Stimulated activated CD4-positive, alpha-beta T cell treated with anti-CD3 and anti-CD28 coated beads, Interleukin-12 subunit alpha, Interleukin-12 subunit beta, amount 100 ng/mL, for 24 hours (primary cell): ENCODE measurements at places on chromosomes 7 and 10.
A peak's percentile ranks its signal among the peaks of the same experiment; 100 is the strongest.

DNA sequence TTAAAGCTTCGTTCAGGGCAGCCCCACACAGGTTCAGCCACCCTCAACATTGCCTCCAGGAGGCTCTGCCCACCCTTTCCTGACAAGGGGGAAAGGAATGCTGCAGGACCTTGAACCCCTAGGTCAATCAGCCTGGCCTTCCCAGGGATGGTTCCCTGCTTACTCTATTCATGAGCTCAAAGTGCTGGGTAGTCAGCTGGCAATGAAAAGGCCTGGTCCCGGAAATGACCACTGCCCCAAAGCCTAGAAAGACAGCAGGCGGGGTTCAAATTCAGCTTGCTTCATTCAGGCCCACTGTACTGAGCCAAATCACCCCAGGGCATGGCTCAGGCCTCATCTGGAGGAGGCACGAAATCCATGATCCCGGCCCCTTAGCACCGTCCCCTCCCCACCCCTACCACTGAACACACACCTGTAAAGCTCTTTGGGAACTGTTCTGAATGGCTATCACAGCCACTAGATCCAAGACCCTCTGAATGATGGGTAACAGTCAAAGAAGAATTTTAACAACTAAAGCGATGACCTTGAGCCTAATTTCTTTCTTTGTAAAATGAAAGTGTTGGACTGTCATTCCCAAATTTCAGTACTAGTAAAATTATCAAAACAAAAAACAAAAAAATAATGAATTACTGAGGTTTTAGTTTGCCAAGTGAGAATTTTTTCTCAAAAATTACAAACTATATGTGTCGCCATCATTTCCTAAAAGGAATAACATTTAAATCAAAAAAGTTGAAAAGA lies 1.0 kb downstream of the URGCP start:
- no peak for DNase-seq

DNA sequence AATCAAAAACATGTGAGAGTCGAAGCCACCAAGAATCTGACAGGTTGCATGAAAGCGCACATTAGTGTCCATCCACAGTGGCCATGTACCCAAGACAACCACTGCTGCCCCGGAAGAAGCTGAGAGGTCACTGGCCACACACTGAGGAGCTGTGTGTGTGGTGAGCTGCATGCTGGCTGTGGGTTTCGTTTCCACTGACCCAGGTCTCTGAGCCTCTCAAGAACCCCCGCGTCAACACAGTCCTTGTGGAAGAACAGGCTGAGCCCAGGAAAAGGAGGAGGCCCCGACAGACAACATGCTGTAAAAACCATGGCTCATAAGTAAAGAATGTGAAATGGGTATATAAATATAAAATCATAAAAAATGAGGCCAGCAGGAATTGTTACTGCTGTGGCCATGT lies 8.2 kb downstream of the VIPR2 start:
- DNase-seq, result no peak

DNA sequence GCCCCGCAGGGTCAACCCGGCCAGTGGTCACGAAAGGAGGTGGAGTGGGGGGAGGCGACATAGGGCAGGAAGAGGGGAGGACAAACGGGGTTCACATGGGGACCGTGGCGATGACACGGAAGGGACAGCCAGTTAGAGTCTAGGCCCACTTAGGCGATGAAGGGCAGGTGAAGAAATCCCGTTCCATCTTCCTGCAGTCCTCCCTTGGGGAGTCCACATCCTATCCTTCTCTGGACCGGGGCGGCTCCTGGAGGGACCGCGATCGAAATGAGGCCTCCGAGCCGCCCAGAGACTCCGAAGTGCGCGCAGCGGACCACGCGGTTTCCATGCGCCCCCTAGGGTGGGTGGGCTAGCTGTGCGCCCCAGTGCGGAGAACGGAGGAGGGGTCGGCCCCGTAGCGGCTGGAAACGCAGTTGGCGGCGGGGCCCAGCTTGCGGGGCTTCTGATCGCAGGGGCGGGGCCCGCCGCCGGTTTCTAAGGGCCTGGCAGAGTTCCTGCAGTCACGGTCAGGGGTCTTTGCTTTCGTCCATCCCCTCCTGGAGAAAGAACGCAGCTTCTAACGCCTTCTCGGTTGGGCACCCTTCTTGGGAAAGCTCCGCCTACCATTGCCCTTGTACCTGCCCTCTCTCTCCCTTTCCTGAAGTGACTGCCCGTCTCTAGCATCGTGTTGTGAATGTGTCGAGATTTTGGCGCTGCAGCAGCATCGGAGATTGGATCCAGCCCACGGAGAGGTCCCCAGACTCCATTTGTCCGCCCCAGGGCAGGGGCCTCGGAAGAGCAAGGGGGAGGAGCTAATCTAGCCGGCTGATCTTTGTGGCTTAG lies 17.9 kb upstream of the TMEM225B start:
- DNase-seq, result peak; percentile 29

- DNase-seq, result no peak
Observed at GRCh38 chr10:81885491-81885890, 10.5 kb downstream of the NRG3 start.

DNA sequence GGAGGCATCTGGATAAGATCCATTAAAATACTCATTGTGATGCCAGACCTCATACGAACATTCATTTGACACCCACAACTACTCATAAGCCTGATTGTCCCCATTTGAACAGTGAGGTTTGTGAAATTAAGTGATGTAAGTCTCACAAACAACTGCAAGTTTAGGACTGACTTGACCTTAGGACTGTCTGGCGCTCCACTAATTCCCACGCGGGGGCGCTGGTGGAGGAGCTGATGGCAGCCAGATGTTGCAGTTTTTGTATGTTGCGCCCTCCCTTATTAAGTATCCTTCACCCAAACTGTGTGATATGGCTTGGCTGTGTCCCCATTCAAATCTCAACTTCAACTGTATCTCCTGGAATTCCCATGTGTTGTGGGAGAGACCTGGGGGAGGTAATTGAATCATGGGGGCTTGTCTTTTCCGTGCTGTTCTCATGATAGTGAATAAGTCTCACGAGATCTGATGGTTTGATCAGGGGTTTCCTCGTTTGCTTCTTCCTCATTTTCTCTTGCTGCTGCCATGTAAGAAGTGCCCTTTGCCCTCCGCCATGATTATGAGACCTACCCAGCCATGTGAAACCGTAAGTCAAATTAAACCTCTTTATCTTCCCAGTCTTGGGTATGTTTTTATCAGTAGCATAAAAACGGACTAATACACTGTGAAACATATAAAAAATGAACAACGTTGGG lies 20.3 kb upstream of the TIAL1 start:
- DNase-seq, result no peak

GRCh38 chr10:3689871-3690510 lies 95.0 kb downstream of the KLF6 start:
- no peak for DNase-seq

GRCh38 chr10:72694476-72695369 lies 2.8 kb downstream of the MCU start:
- DNase-seq, result no peak

DNA sequence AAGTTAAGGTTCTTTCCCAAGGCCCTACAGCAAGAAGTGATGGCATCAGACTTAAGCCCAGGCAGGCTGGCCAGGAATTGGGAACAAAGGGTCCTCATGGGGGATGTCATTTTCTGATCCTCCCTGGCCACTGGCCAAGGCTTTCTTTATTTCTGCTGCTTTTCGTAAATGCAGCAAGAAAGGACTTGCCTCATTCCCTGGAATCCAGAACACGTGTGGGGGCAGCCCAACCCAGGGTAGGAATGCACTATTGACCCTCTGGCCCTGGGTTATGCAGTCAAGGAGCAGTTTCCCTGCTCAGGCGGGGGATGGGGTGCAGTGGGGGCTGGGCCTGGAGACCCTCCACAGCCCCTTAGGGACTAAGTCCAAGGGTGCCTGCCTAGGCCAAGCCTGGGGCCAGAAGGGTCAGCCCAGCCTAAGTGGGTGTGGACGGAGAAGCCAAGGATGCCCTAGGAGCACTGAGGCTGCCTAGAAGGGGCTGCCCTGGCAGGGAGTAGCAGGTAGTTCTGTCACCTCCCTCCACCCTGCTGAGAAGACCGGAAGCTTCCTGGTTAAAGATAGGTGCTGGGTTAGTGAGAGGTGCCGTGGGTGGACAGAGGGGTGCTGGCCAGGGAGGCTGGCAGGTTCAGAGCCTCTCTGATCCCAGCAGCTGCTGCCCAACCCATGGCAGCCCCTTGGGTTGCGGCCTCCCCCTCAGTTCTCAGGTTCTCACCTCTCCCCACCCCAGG lies 179.2 kb downstream of the SH3PXD2A start:
- DNase-seq, result no peak

DNA sequence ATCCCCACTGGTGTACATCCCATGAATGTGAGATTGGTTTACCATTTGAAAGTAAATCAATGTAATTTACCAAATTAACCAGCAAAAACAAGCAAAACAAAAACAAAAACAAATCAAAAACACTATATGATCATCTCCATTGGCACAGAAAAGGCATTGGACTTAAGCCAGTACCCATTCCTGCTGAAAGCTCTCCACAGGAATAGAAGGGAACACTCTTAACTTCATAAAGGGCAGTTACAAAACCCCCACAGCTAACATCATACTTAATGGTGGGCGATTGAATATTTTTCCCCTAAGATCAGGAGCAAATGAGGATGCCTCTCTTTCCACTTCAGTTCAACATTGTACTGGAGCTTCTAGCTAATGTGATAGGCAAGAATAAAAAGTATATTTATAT lies 34.1 kb downstream of the PRKG1 start:
- no peak for DNase-seq

GRCh38 chr7:141280100-141280499 lies 206.2 kb downstream of the TMEM178B start:
- no peak for DNase-seq

GRCh38 chr10:62019013-62019684 lies 117.7 kb downstream of the ARID5B start:
- DNase-seq, result no peak

DNA sequence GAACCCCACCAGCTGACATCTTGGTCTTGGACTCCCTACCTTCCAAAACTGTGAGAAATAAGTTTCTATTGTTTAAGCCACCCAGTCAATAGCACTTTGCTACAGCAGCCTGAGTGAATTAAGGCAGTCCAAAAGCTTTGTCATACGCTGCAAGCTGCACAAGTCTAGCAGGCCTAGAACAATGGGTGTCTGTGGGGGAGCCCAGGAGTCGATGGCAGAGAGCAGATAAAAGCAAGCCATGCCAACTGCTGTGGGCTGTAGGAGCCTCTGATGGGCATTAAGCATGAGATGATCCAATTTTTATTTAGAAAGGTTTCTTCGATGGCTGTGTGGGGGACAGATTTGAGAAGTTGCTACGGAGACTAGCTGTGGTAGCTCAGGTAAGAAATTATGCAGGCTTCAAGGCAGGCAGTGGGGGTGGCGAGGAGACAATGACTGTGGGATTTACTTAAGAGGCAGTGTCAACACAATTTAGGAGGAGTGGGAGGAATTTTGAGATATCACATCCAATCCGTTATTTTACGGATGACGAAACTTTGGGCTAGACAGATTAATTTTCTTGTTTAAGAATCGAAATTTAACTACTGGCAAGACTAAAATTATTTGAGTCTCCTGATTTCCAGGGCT lies 110.4 kb downstream of the NRCAM start:
- DNase-seq, result no peak

- no peak for DNase-seq
Observed at GRCh38 chr7:30521532-30521931, 16.9 kb upstream of the GGCT start.

DNA sequence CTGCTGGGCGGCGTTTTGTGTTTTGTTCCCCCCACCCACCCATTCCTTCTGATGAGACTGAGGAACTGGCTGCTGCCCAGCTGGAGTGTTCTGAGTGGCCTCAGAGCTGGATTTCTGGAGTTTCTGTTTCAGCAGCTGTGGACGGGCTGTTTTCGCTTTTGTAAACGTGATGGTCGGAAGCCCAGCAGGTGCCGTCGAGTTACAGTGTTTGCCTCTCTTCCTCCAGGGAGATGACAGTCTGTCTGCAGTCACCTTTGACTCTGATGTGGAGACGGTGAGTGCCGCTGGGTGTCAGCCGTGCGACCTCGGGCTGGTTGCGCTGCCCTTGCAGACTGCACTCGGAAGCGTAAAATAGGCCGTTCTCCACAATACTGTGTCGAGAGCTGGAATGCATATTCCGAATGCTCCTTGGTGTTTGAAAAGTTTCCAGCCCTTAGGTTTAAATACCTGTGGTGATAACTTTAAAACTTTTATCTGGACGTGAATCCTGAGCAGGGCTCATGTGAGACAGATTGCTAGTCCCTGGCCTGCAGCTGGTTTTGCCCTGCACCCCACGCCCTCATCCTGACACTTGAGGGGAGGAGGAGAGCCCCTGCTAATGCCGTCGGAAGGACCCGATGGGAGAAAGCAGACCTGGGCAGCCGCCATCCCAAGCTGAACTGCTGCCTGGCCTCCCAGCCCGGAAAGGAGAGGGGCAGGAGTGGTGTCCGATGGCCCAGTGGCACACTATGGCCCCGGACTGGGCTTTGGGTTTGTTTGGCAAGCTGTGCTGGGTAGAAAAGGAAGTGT lies 8.3 kb downstream of the IQCE start:
- DNase-seq, result no peak

DNA sequence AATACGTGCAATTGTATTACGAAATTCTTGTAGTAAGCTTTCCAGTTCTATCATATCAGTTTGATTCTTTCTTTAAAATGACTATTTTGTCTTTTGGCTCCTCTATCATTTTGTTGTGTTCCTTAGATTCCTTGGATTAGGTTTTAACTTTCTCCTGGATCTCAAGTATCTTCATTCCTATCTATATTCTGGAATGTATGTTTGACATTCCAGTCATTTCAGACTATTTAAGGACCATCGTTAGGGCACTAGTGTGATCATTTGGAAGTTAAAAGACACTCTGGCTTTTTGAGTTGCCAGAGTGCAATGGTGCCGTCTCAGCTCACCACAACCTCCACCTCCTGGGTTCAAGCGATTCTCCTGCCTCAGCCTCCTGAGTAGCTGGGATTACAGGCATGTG lies 45.7 kb upstream of the SFTPD start:
- no peak for DNase-seq

- no peak for DNase-seq
Observed at GRCh38 chr10:88896994-88897853, 17.2 kb downstream of the STAMBPL1 start.

DNA sequence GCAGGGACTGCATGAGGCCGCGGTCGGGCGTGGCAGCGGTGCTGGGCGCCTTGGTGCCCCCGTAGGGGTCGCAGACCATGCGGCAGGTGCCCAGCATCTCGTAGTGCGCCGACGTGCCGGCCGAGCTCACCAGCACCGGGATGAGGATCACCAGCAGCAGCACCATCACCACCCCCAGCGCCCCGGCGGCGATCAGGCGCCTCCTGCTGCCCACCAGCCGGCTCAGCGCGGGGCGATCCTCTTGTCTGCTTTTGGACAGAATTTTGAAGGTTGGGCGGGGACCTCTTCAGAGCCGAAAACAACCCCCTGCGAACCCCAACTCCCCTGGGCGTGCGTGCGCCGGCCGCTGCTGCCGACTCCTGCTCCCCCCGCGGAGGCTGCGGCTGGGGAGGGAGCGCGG lies 779 bp downstream of the C1QL3 start:
- DNase-seq, result no peak

GRCh38 chr7:25926891-25927625 lies 224.9 kb upstream of the NFE2L3 start:
- no peak for DNase-seq

GRCh38 chr10:79268161-79268601 lies 79.1 kb upstream of the PPIF start:
- no peak for DNase-seq
